ENCODE measurements at places on chromosomes 6 and 20.

GRCh38 chr6:5946181-5946580 is 60.5 kb downstream of the NRN1 start:
- no peak for DNase-seq

DNA sequence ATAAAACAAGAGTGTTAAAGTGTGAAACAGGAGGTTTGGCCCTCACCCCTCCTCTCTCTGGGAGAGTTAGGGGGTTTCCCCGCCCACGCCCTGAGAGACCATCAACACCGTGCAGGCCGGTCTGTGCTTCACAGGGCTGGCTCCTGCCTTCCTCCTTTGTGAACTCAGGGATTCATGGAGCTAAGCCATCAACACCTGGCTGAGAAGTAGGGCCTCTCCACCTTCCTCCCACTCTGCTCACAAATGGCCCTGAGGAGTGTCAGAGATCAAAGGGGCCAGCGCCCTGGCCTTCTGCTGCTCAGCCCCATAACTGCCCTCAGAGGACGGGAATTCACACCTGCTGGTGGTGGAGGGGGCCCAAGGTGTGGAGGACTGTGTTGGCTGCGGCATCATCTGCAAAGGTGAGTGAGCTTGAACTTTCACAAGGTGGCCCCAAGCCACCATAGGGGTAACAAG is 88.6 kb downstream of the PSMB1 start:
- no peak for DNase-seq

DNA sequence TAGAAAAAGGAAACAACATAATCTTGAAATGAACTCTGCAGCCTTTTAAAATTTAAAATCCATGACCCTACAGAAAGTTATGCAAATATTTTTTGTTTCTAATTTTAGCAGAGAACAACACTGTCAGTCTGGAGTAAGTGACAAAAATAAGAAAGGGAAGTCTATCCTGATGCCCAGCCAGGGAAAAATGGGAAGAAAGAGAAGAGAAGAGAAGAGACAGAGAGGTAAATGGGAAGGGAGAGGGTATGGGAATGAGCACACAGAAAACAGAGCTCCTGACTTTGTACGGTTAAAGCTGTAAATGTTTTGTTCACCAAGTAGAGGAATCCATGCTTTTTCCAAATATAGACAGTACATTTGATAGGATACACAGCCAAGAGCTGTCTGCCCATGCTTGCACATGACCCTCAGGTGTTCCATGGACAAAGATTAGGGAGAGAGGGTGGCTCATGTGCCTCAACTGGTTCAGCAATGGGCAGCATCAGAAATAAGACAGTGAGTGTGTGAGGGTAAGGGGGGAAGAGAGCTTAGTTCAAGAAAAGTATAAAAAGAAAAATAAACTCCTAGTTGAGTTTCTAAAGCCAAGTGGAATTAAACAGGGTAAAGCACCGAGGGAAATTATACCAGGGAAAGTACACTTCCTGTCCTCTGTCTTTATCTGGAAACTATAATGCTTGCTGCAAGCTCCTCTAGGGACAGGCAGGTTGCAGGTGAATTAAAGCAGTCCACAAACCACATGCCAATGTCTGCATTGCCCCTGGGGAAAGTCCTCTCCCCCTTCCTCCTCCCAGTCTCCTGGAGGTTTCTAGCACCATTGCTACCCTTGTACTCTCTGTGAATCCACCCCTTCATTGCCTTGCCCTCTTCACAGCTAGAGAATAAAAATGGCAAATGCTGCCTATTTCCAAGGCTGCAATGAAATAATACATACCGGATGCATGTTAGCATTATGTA is 30.0 kb downstream of the MAP3K5 start:
- DNase-seq: no peak

- no peak for DNase-seq
These were observed 206.7 kb upstream of the SULF2 start for GRCh38 chr20:47991875-47992488.

DNA sequence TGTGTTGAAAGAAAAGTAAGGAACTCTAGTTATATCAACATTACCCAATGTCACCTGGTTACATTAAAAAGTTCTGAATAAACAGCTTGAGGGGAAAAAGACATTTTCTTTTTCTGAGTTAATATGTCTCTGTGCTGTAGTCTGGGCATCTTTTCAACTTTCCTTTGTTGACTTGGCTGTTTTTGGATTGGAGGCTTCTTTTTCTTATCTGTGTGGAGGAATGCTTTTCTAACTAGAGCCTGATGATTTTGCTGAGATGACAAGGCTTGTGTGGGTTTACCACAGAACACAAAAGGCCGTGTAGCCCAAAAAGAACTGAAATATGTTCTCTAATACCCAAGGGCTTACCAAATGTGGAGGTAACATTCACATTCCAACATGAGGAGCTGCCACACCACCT is 161.8 kb downstream of the KCNQ5 start:
- DNase-seq: peak; percentile 21

- no peak for DNase-seq
These were observed 15.1 kb upstream of the CCDC170 start for GRCh38 chr6:151478670-151479069.

GRCh38 chr6:95091823-95092436 is 485.4 kb upstream of the MANEA start:
- DNase-seq: no peak

GRCh38 chr20:23408957-23409356 is 12.3 kb downstream of the NAPB start:
- DNase-seq: no peak

GRCh38 chr6:79993012-79993910 is 11.2 kb upstream of the TTK start:
- DNase-seq: no peak

DNA sequence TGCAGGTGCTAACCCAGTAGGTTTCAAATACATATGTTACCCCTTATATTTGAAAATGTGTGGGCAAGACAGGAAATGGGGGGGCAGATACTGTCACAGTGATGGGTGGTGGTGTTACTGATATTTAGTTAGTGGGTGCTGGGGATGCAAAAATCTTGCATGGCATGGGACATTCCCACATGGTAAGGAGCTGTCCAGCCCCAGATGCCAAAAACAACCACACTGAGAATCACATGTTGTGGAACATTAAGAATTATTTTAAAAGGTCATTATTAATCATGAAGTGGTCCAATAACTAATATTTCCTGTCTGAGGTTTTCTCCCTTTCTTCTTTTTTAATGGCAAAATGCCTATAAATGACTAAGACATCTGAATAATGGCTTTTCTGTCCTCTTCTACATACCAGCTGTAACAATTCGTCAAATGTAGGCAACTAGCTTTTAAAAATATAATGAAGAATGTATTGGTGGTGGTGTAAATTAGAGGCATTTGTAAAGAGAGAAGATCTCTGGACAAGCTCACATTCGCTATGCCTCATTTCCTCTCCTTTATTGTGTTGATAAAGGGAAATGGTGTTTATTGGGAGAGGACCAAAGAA is 57.3 kb upstream of the SLC35B3 start:
- DNase-seq: no peak

- DNase-seq: no peak
These were observed 337 bp downstream of the ESF1 start for GRCh38 chr20:13784271-13784892.

DNA sequence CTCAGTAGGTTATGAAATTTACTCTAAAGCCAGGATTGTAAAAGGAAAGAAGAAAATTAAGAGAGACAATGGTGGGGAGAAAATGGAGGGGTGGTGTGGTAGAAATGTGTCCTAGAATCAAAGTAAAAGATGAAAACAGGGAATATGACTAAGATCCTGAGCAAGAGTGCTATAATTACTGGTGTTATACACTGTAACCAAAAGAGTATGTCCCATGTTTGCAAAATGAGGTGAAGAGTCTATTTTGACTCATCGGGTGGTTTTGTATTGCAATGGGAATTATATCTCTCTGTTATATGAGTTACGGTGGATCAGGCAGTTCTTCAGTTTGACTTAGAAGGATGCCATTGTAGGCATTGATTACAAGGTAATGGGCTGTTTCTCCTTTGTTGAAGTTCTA is 8.5 kb downstream of the L3MBTL3 start:
- DNase-seq: no peak

GRCh38 chr6:112802144-112802543 is 455.0 kb downstream of the RFPL4B start:
- peak; percentile 67 for DNase-seq

DNA sequence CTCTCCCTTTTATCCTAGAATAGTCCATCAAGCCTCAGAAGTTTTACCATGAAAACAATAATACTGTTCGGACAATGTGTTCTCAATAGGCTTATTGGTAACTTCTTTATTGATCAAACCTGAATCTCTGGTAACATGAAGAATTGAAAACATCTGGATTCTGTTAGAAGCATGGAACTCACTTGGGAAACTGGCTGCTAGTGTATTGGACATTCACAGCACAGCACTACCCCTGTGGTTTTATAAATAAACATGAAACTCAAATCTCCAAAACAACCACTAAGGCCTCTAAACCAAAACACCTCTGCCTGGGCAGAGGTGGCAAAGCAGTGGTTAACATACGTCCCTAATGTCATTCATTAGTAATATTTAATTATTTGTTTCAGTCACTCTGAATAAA is 157.6 kb upstream of the KCNQ5 start:
- DNase-seq: no peak

GRCh38 chr20:41131594-41132387 is 5.6 kb upstream of the PLCG1 start:
- no peak for DNase-seq

DNA sequence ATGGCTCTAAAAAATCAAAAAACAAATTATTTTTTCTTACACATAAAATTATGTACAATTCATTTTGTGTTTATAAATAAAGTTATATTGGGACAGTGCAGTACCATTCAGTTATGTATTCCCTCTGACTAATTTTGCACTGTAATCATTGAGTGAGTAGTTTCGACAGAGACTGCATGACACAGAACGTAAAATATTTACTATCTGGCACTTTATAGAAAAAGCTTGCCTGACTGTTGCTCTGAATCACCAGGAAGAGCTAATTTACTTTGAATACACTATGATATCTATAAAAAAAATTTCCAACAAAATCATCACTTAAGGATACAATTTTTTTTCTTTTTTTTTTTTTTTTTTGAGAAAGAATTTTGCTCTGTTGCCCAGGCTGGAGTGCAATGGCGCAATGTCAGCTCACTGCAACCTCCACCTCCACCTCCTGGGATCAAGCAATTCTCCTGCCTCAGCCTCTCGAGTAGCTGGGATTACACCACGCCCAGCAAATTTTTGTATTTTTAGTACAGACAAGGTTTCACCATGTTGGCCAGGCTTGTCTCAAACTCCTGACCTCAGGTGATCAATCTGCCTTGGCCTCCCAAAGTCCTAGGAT is 11.0 kb upstream of the KHDC1L start:
- peak; percentile 83 for DNase-seq

GRCh38 chr6:149261364-149262040 is 56.0 kb upstream of the TAB2 start:
- DNase-seq: no peak

GRCh38 chr6:31659649-31660380 is 763 bp downstream of the C6orf47 start:
- no peak for DNase-seq

GRCh38 chr20:57006411-57007170 is 259.9 kb downstream of the BMP7 start:
- DNase-seq: peak; percentile 16

DNA sequence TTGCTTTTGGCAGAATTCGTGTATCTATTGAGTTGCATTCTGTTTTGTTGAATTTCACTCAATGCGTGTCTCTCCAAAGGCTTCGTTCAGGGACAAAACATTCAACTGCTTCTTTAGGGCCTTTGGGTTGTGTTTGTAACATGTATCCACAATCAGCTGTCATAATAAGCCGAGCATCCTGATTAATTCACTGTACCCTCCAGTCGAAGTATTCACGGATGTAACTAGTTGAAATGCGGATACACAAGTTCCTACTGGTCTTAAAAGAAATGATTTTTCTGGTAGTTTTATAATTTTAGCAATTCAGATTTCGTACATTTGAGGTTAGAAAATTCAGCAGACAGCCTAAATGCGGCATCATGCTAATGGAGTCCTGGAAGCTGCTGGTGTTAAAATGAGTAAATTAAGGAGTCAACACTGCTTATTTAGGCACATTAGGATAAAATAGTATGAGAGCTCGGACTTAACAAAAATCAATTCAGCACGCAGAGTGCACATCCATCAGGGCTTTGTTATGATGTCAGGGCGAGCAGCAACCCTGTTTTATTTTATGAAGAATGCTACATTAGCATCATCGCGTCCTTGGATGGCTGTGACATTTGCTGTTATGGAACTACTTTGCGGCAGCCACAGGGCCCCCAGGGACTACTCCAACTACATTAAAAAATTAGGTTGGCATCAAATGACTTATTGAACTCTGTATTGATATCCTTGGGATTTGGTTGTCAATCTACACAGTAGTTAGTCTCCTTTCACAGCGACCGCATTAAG is 489.3 kb upstream of the FLRT3 start:
- no peak for DNase-seq

DNA sequence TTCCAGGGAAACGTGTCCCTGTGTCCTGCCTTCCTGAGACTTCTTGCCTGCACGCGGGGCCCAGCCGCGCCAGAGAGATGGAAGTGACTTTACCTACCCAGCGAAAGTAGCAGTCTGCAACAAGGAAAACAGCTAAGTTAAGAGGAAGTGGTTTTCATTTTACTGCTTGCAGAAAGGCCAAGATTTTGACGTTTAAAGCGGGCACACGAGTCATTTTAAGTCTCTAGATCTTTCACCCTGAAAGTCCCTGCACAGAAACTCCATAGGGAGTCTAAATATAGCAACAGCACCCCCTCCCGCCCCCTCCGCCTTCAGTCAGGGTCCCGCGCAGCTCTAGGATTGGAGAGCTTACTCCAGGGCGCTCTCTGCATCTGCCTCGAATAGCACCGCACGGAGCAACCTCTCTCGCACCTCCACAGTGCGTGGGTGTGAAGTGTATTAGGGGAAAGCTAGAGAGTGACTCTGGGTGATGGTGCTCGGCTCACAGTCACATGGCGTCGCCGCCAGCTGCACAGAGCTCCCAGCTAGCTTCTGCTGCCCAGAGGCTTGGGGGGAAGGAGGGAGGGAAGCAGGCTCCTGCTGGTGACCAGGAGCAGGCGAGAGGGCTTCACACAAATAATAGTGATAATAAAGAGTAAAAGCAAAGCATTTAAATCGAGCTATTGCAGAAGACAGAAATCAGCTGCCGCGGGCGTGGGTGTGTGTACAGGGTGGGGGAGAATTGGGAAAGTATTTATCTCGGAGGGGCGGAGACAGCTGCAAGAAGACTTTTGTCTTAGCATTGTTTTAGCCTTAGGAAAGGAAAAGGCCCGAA is 1.8 kb upstream of the KCNQ5 start:
- DNase-seq: no peak

DNA sequence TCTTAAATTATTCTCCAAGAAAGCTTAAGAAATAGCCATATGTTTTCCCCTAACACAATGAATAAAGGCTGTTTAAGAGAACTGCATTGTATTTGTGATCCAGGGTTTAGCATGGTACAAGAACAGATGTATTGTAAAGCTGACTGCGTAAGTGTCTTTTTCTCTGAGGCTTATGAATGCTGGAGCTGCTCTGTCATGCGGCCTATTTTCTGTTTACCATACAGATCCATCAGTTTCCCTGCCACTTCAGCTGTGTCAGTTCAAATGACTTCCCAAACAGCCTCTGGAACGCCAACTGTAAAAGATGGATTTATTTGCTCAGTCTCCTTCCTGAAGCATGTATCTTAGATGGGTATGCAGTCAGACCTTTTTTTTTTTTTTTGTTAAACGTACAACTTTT is 419.3 kb upstream of the HS3ST5 start:
- no peak for DNase-seq

- DNase-seq: no peak
These were observed 304.2 kb downstream of the TFAP2C start for GRCh38 chr20:56933331-56933698.
